ENCODE measurements at places on chromosomes 6 and 20. TPM values are rescaled to one million over a fixed set of nuclear protein-coding genes. Genes with fewer than 3 reads are reported as not detected.

Gene PPIL6
- total RNA-seq, result 4.8 TPM

Gene LPIN3
- total RNA-seq, result 21.3 TPM

Gene GSTA2
- total RNA-seq, result not detected

Gene DOK5
- 3.7 TPM for total RNA-seq

- H3K36me3 ChIP-seq, result no peaks in the 10 kb centered on the region
- no peaks in the 10 kb centered on the region for H3K4me1 ChIP-seq
- H3K27ac ChIP-seq, result no peak overlapping the region
- DNase-seq, result no peak
- H3K4me3 ChIP-seq, result no peak overlapping the region
These were observed 126.4 kb downstream of the SCML4 start for GRCh38 chr6:107697682-107698081.

GRCh38 chr6:161169035-161169434, 104.8 kb downstream of the AGPAT4 start:
- H3K27me3 ChIP-seq, result no peaks in the 10 kb centered on the region
- peak overlapping the region; percentile 49 for H3K27ac ChIP-seq
- H3K36me3 ChIP-seq, result peaks cover 2% of the 10 kb centered on the region
- no peak for DNase-seq
- peaks cover 20% of the 10 kb centered on the region for H3K4me1 ChIP-seq

DNA sequence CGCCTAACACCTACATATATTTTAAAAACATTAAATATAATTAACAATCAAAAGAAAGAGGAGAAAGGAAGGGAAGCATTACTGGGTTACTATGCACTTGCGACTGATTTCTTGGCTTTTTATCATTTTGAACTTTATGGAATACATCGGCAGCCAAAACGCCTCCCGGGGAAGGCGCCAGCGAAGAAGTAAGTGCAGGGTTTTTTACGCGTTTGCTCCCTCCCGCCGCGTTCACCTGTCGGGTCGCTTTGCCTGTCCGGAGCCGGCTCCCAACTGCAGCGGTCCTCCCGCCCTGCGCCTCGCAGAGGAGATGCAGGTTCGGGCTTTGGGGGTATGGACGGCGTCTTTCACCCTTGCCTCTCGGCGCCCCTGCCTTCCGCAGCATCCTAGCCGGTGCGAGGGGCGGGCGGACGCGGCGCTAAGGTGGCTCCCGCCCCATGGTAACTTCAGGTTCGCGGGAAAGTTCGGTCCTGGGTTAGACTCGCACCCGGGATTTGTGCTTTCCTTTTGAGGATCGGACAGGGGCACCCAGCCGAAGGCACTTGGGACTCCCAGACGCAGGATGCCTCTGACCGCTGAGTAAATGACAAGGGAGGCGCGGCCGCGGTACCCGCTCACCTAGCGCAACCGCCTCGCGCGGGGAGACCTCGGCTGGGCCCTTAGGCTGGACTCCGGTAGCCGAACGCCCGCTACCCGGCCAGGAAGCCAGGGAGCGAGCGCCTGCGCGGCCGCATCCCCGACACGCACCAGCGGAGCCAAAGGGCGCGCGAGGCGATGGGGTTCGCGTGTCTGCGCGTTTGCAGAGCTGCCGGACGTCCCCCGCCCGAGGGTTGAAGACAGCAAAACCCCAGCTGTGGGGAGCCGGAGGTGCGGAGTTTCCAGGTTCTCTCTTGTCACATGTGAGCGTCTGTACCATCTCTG, 891 bp downstream of the RSPO3 start:
- H3K4me3 ChIP-seq, result peak overlapping the region; percentile 85
- H3K27me3 ChIP-seq, result peaks cover 54% of the 10 kb centered on the region
- peaks cover 39% of the 10 kb centered on the region for H3K4me1 ChIP-seq
- no peak overlapping the region for H3K27ac ChIP-seq
- peak; percentile 20 for DNase-seq
- no peaks in the 10 kb centered on the region for H3K36me3 ChIP-seq

DNA sequence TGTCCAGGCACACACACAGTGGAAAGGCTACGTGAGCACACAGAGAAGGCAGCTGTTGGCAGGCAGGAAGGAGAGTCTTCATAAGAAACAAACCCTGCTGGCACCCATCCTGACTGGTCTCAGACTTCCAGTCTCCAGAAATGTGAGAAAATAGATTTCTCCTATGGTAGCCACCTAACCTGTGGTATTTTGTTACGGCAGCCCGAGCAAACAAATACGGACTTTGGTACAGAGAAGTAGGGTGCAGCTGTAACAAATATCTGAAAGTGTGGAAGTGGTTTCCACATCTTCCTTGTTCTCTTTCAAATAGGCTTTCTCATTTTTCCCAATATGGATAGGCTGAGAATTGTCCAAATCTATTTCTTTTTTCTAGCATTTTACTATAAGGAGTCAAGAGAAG, 94.6 kb downstream of the ADGB start:
- peaks cover 1% of the 10 kb centered on the region for H3K27me3 ChIP-seq
- no peaks in the 10 kb centered on the region for H3K36me3 ChIP-seq
- no peak overlapping the region for H3K4me3 ChIP-seq
- H3K4me1 ChIP-seq, result no peaks in the 10 kb centered on the region
- DNase-seq, result no peak

DNA sequence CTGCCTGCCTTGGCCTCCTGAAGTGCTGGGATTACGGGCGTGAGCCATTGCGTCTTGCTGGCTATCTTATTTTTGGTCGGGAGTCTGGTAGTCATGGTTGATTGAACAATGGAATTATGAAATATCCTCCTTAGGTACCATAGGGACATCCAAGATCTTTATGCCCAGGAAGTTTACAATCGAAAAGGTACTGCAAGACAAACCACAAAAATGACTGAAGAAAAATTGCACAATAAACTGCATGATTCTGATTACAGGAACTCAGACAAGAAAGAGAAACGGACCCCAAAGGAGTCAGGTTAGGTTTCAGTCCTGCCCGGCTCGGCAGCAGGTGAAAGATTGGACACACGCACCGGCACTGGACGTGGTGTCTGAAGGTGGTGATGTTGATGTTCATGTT, 5.3 kb downstream of the SLC26A8 start:
- H3K27ac ChIP-seq, result no peak overlapping the region
- no peaks in the 10 kb centered on the region for H3K27me3 ChIP-seq
- no peaks in the 10 kb centered on the region for H3K36me3 ChIP-seq
- DNase-seq, result no peak

- H3K27me3 ChIP-seq, result no peaks in the 10 kb centered on the region
- H3K4me3 ChIP-seq, result no peak overlapping the region
- H3K27ac ChIP-seq, result no peak overlapping the region
- H3K36me3 ChIP-seq, result peaks cover 33% of the 10 kb centered on the region
- no peaks in the 10 kb centered on the region for H3K4me1 ChIP-seq
These were observed 16.3 kb downstream of the IRAK1BP1 start for GRCh38 chr6:78883651-78884050.

GRCh38 chr20:21936261-21936660, 230.8 kb downstream of the PAX1 start:
- H3K27ac ChIP-seq, result no peak overlapping the region
- no peaks in the 10 kb centered on the region for H3K27me3 ChIP-seq
- H3K36me3 ChIP-seq, result no peaks in the 10 kb centered on the region
- no peak for DNase-seq

DNA sequence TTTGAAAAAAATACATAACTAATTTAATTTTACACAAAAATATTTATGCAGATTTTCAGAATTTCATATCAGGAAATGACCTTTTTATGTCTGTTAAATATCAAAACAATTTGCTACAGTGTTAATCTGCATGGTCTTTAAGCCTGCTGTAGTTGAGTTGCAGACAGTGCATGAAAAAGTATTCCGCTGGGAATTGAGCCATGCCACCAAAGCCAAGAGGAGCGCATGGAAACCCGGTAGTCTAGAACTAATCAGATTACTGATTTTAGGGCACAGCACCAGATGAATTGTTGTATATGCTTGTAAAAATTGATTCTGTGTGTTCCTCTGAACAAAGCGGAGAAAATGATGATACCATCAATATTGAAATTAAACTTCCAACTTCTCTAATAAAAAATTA, 34.3 kb upstream of the LAMP5 start:
- H3K27ac ChIP-seq, result no peak overlapping the region
- peaks cover 5% of the 10 kb centered on the region for H3K27me3 ChIP-seq
- H3K4me1 ChIP-seq, result no peaks in the 10 kb centered on the region
- H3K36me3 ChIP-seq, result no peaks in the 10 kb centered on the region
- no peak for DNase-seq
- H3K4me3 ChIP-seq, result no peak overlapping the region
